ENCODE measurements at places on chromosomes 4 and X. TPM values are rescaled to one million over a fixed set of nuclear protein-coding genes. Genes with fewer than 3 reads are reported as not detected.

Gene GYPA
- not detected for total RNA-seq

Gene MGARP
- 0.13 TPM for total RNA-seq

Gene TIGD4
- total RNA-seq = 0.38 TPM

Gene BEX2
- 46.6 TPM for total RNA-seq

Gene TMPRSS11B
- 0.79 TPM for total RNA-seq

Gene RBMX
- 115 TPM for total RNA-seq

Gene GLRA3
- not detected for total RNA-seq

Gene VCX3A
- total RNA-seq = not detected

Gene XPNPEP2
- total RNA-seq = not detected

Gene TEX13B
- not detected for total RNA-seq

Gene GAGE12H
- total RNA-seq = not detected

Gene MSMO1
- 206 TPM for total RNA-seq

Gene ESX1
- not detected for total RNA-seq

Gene SMR3B
- total RNA-seq = not detected

Gene GALNTL6
- under 0.01 TPM for total RNA-seq

Gene GLOD5
- total RNA-seq = not detected

Gene DDX53
- total RNA-seq = not detected

Gene ARHGAP6
- under 0.01 TPM for total RNA-seq

Gene SUPT20HL2
- total RNA-seq = not detected

Gene TMEM271
- not detected for total RNA-seq

Gene ADH1A
- not detected for total RNA-seq

Gene ETDA
- total RNA-seq = not detected

Gene AWAT2
- total RNA-seq = not detected

Gene GJB1
- not detected for total RNA-seq

Gene RASSF6
- 7.4 TPM for total RNA-seq

Gene TET2
- 13.1 TPM for total RNA-seq

Gene ARX
- not detected for total RNA-seq

Gene CTAG1A
- total RNA-seq = not detected

Gene ART3
- total RNA-seq = not detected

Gene SPATA18
- 11.8 TPM for total RNA-seq

Gene EBP
- total RNA-seq = 244 TPM

Gene DEFB131A
- not detected for total RNA-seq

Gene KLHL4
- 0.13 TPM for total RNA-seq

Gene OSTC
- total RNA-seq = 163 TPM

Gene POU3F4
- total RNA-seq = not detected

Gene MAGEE2
- not detected for total RNA-seq

Gene TBX22
- total RNA-seq = not detected

Gene NPNT
- 5.0 TPM for total RNA-seq
